CD14-positive monocyte (primary cell): ENCODE measurements at places on chromosomes 3 and 15.
A peak's percentile ranks its signal among the peaks of the same experiment; 100 is the strongest.

- DNase-seq = peak; percentile 21
These were observed 276.0 kb downstream of the GBE1 start for GRCh38 chr3:81485444-81485865.

DNA sequence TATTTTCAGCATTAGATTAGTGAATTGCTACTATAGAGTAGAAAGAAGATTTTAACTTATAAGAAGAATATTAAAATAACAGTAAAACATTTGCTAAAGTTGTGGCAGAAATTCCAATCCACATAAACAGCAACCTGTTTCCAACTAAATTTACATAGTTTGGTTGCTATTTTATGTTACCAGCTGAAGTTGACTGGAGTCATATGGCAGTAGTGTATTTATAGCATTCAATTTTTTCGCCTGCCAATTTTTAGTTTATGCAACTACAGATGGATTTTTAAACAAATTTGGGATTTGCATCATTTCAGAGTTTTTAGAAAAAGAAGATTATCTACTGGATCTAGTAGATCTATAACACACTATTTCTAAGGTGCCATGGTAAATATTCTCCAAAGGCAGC is 332.5 kb upstream of the BCHE start:
- DNase-seq = no peak

DNA sequence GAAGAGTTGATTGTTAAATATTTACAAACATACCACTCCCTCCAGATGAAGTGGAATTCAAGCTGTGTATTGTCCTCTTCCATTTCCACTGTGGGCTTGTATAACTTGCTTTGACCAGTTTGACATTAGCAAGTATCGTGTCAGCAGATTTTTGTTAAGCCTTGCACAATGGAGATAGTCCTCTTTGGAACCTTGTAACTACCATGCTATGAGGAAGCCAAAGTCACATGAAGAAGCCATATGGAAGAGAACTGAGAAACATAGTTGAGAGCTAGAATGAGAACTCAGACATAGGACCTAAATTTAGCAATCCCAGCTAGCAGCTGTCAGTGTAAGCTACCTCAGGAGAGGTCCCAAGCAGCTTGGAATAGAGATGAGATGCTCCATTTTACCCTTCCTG is 889.2 kb downstream of the PDCD6IP start:
- no peak for DNase-seq

GRCh38 chr3:167718582-167718981 is 16.1 kb downstream of the PDCD10 start:
- DNase-seq = no peak

DNA sequence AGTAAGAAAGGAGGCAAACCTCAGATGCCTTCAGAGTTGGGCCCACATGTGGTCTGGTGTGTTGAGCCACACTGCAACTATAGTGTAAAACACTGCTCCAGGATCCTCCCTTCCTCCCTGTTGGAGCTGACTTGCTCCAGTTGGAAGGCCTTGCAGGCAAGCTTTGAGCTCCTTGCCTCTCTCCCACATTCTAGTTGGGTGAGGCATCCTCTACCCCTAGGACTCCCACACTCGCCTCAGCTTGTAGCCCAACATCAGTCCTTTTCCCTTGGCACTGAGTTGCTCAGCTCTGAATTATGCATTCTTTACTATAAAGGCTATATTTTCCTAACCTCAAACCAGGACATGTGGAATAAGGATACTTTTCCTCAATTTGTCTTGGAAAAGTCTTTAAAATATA is 143.9 kb downstream of the NECTIN3 start:
- no peak for DNase-seq

DNA sequence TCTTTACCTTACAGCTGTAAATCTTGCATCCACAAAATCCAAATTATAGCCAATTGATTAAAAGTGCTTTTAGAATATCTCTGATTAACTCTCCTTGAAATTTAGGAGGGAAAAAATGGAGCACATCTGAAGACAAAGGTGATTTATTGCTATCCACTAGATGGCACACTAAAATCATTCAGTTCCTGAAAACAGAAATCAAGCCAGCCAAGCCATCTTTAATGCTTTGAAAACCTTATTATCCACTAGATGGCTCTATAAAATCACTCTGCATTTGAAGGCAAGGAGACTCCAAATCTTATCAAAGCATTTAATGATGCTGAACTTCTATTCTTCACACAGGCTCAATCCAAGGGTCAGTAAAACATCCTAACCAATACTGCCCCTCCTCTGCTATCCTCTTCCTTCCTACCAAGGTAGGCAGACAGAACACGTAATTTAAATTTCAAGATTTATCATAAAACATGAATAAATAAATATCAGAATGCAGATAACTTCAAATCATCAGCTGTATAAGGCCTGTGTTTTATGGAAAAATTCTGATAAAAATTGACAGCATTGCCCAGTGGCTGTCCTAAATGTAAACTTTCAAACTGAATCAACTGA is 48.4 kb downstream of the GOLIM4 start:
- peak; percentile 32 for DNase-seq

- DNase-seq = no peak
These were observed 122.6 kb downstream of the FBN1 start for GRCh38 chr15:48522911-48523310.

DNA sequence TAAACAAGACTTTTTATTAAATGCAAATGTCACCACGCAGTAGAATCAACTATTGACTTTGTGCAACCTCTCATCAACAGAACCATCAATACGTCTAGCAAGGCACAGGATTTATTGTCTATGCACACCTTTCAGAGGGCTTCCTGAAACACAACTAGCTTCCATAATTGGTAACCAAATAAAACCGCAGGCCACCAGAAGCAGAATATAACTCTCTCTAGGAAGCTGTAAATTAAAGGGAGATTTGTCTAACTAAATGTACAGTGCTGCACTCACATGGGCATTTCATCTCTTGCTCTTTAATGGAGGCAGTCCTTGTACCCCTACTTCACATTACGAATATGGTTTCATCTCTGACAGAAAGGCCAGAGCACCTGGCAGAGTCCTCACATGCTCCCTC is 93.0 kb downstream of the FHIT start:
- no peak for DNase-seq
